Colonic mucosa (tissue), 4 donors: ENCODE measurements at places on chromosomes 1 and 21. TPM values are rescaled to one million over a fixed set of nuclear protein-coding genes. Genes with fewer than 3 reads are reported as not detected.

Gene GBP4
- total RNA-seq: 4.9 TPM

Gene RPAP2
- total RNA-seq: 23.5 TPM

Gene TEKT2
- not detected for total RNA-seq

Gene SIM2
- 0.08 TPM for total RNA-seq

Gene GJA5
- total RNA-seq: 4.8 TPM

Gene FCAMR
- total RNA-seq: 4.5 TPM

Gene GBP5
- total RNA-seq: 1.3 TPM

Gene NTNG1
- total RNA-seq: 0.88 TPM

Gene MMEL1
- total RNA-seq: 13.9 TPM

Gene OVAAL
- not detected for total RNA-seq

Gene S100A2
- total RNA-seq: 2.4 TPM

Gene FAM72C
- total RNA-seq: 0.37 TPM

Gene SLC22A15
- 1.2 TPM for total RNA-seq

Gene FUBP1
- 118 TPM for total RNA-seq

Gene MMP23B
- 5.8 TPM for total RNA-seq

Gene EFNA1
- 125 TPM for total RNA-seq

Gene SPRR2G
- not detected for total RNA-seq

Gene CHIT1
- total RNA-seq: not detected

Gene ARTN
- total RNA-seq: 5.1 TPM

Gene ZNF678
- 10.4 TPM for total RNA-seq

Gene OLIG2
- total RNA-seq: not detected

Gene ZSCAN20
- 5.4 TPM for total RNA-seq

Gene KRTAP19-3
- total RNA-seq: not detected

Gene TMPRSS15
- total RNA-seq: not detected

Gene AMY2A
- total RNA-seq: 1.4 TPM

Gene NBPF1
- 45.2 TPM for total RNA-seq

Gene ST6GALNAC5
- total RNA-seq: 2.1 TPM

Gene HUNK
- 7.2 TPM for total RNA-seq

Gene TRIM45
- 1.2 TPM for total RNA-seq

Gene FHAD1
- 1.5 TPM for total RNA-seq

Gene STPG1
- 13.6 TPM for total RNA-seq

Gene CFAP141
- total RNA-seq: not detected

Gene PPT1
- 25.7 TPM for total RNA-seq

Gene FAAP20
- total RNA-seq: 29.9 TPM

Gene C1orf167
- not detected for total RNA-seq

Gene NIBAN1
- total RNA-seq: 30.9 TPM

Gene UBL4B
- not detected for total RNA-seq

Gene TP73
- total RNA-seq: 0.29 TPM
